Thyroid gland (tissue), 4 donors: ENCODE measurements at places on chromosomes 3 and 15. TPM values are rescaled to one million over a fixed set of nuclear protein-coding genes. Genes with fewer than 3 reads are reported as not detected.
A peak's percentile ranks its signal among the peaks of the same experiment; 100 is the strongest.

DNA sequence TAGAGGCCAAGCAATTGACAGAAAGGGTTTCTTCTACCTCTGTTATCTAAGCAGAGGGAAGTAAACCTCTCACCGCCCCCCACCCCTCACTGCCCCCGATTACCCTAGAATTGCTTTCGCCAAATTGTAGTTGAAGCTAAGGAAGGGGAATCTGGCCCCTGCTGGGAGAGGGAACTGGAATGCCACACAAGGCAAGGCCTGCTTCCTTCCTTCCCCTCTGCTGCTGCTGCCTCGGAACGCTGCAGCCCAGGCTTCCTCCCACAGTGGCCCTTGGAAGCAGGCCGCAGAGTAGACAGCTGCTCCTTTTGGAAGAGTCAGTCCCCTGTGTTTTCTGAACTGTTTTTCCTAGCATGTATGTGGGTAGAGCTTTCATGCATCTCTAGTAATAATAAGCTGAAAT, 21.6 kb downstream of the RLBP1 start:
- H3K4me3 ChIP-seq: no peak overlapping the region
- no peak overlapping the region for H3K27ac ChIP-seq
- no peak for DNase-seq
- peaks cover 27% of the 10 kb centered on the region for H3K4me1 ChIP-seq

DNA sequence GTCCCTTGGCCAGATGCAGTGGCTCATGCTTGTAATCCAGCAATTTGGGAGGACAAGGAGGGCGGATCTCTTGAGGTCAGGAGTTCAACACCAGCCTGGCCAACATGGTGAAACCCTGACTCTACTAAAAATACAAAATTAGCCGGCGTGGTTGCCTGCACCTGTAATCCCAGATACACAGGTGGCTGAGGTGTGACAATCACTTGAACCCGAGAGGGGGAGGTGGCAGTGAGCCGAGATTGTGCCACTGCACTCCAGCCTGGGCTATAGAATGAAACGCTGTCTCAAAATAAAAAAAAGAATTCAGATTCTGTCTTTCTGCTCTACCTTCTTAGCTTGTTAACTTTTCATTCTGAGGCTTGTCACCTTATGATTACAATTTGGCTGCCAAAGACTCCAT, 22.1 kb downstream of the MYO5A start:
- no peak overlapping the region for H3K4me3 ChIP-seq
- H3K27ac ChIP-seq: no peak overlapping the region

DNA sequence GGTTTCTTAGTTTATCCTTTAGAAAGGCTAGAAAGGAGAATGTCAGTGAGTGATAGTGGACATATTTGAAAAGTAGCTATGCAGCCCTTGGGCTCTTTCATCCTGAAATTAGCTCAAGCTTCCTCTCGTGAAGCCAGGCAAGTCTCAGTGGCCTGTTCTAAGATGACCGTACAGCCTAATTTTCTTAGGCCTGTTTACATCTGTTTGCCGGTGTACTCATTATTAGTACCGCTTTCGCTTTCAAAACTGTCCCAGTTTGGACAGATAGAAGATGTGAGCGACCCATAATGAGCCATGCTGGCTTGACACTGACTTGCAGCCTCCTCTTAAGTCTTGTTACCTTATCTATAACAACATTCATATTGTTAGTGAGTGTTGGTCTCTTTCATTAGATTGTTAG, 5.7 kb upstream of the ARL14 start:
- H3K36me3 ChIP-seq: no peaks in the 10 kb centered on the region
- no peak overlapping the region for H3K27ac ChIP-seq
- no peak overlapping the region for H3K4me3 ChIP-seq
- H3K27me3 ChIP-seq: no peaks in the 10 kb centered on the region
- no peaks in the 10 kb centered on the region for H3K4me1 ChIP-seq

DNA sequence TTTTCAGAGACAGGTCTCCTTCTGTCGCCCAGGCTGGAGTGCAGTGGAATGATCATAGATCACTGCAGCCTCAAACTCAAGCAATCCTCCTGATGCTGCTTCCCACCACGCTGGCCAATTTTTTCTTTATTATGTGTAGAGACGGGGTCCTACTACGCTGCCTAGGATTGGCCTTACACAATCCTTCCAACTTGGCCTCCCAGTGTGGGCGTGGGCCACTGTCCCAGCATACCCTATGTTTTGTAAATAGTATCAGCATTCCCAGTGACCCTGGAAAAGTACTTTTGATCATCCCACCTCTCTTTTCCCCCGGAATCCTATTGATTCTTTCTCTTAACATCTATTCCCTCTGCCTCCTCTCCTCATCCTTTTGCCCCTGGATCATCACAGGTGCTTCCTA, 36.9 kb downstream of the SLC28A2 start:
- DNase-seq: no peak
- H3K4me1 ChIP-seq: no peaks in the 10 kb centered on the region
- no peak overlapping the region for H3K27ac ChIP-seq
- no peak overlapping the region for H3K4me3 ChIP-seq

The ST6GAL1 gene
- 189 TPM for total RNA-seq

The MUC4 gene
- 0.20 TPM for total RNA-seq

- H3K4me3 ChIP-seq: no peak overlapping the region
- no peak overlapping the region for H3K27ac ChIP-seq
- peaks cover 11% of the 10 kb centered on the region for H3K4me1 ChIP-seq
- H3K36me3 ChIP-seq: no peaks in the 10 kb centered on the region
Measured at GRCh38 chr15:89370120-89370977, 35.7 kb upstream of the POLG start.

The LOXL1 gene
- 13.8 TPM for total RNA-seq

DNA sequence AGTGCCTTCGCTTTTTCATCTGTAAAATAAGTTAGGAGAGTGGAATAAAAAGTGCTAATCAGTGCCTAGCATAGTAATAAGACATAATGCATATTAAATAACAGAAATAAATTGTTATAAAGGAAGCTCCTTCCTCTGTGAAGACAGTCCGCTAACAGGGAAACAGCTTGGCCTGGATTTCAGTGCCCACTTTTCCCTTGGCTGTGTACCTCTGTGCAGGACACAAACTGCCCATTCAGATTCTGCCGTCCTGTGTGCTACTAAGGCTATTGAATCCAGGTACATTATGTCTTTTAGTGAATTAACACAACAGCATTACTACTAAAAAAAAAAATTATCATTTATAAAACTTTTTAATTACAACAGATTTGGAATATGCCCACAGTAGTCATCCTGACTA, 90.7 kb downstream of the TBL1XR1 start:
- no peak for DNase-seq
- no peak overlapping the region for H3K4me3 ChIP-seq
- H3K27ac ChIP-seq: no peak overlapping the region
- peaks cover 77% of the 10 kb centered on the region for H3K4me1 ChIP-seq
- H3K27me3 ChIP-seq: no peaks in the 10 kb centered on the region
- no peaks in the 10 kb centered on the region for H3K36me3 ChIP-seq

GRCh38 chr3:108448593-108448992, 61.8 kb downstream of the MYH15 start:
- H3K36me3 ChIP-seq: no peaks in the 10 kb centered on the region
- H3K27me3 ChIP-seq: no peaks in the 10 kb centered on the region
- no peak overlapping the region for H3K4me3 ChIP-seq
- DNase-seq: no peak

DNA sequence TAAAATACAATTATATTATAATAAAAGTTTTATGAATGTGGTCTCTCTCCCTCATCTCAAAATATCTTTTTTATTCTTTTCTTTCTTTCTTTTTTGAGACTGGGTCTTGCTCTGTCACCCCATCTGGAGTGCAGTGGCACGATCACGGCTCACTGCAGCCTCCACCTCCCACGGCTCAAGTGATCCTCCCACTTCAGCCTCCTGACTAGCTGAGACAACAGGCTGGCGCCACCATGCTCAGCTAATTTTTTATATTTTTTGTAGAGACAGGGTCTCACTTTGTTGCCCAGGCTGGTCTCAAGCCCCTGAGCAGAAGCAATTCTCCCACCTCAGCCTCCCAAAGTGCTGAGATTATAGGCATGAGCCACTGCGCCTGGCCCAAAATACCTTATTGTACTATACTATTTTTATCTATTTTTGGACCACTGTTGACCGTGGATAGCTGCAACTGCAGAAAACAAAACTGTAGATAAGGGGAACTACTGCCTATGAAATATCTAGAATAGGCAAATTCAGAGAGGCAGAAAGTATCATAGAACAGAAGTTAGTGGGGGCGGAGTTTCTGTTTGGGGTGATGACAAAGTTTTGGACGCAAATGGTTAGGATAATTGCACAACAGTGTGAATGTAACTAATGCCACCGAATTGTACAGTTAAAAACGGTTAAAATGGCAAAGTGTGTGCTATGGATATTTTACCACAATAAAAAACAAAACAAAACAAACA, 66.6 kb downstream of the SLC12A8 start:
- H3K27me3 ChIP-seq: no peaks in the 10 kb centered on the region
- H3K4me1 ChIP-seq: peaks cover 86% of the 10 kb centered on the region
- no peak for DNase-seq
- no peaks in the 10 kb centered on the region for H3K36me3 ChIP-seq

DNA sequence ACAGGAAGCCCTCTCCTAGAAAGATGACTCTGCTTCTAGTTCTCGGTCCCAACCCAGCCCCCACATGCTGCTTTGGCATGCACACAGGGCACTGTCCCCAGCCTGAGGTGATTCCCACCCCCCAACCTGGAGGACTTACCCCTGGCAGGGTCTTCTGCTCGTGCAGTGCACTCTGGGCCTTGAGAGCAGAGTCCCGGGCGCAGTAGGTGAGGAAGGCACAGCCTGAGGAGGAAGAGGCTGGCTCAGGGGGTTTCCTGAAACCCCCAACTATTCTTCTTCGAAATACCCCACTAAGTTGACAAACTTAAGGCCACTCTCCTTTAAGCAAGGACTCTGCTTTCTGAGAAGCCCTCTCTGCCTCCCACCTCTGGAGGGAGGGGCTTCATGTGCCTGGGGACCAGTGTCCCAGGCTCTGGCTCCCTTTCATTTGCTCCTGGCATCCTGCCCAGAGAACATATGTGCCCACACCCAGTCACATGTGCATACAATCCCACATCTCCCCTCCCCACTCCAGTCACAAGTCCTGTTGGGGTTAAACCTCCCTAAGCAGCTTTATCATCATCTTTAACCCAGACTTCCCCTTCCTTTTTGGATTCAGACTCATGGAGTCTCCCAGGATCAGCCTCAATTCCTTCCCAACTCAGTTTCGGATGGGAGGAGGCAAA, 4.1 kb downstream of the CELF6 start:
- peaks cover 15% of the 10 kb centered on the region for H3K4me1 ChIP-seq
- no peak for DNase-seq
- no peaks in the 10 kb centered on the region for H3K27me3 ChIP-seq

The MNS1 gene
- total RNA-seq: 1.5 TPM

- no peaks in the 10 kb centered on the region for H3K27me3 ChIP-seq
- H3K36me3 ChIP-seq: no peaks in the 10 kb centered on the region
- DNase-seq: peak; percentile 69
- H3K27ac ChIP-seq: peak overlapping the region; percentile 43
Measured at GRCh38 chr3:20080956-20081554, 40.8 kb downstream of the KAT2B start.

The KCNAB1 gene
- 19.3 TPM for total RNA-seq

DNA sequence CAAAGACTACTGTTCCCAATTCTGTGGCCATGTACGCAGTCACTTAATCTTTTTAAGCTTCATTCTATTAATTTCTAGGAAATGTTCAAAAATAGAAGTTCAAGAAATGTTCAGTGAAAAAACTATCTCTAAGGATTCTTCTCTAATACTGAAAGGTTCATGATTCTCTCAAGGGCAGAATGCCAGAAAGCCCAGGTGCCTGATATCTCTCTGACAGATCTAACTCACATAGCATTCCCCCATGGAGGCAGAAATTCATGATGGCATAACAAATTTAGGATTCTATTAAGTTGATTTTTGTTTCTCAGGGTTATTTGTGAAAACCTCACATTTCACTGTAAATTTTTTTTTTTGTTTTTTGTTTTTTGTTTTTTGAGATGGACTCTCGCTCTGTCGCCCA, 17.5 kb downstream of the CHRM5 start:
- no peak overlapping the region for H3K27ac ChIP-seq
- no peaks in the 10 kb centered on the region for H3K27me3 ChIP-seq
- H3K36me3 ChIP-seq: no peaks in the 10 kb centered on the region
- no peak for DNase-seq
- H3K4me1 ChIP-seq: no peaks in the 10 kb centered on the region

GRCh38 chr3:108907194-108907593, 46.5 kb downstream of the GUCA1C start:
- H3K27me3 ChIP-seq: no peaks in the 10 kb centered on the region
- no peaks in the 10 kb centered on the region for H3K36me3 ChIP-seq
- H3K4me1 ChIP-seq: no peaks in the 10 kb centered on the region

The RASGRF1 gene
- total RNA-seq: 0.40 TPM

GRCh38 chr3:141858312-141858711, 18.1 kb upstream of the ATP1B3 start:
- H3K36me3 ChIP-seq: no peaks in the 10 kb centered on the region
- no peak overlapping the region for H3K27ac ChIP-seq
- H3K4me1 ChIP-seq: no peaks in the 10 kb centered on the region

The CAND2 gene
- 13.2 TPM for total RNA-seq

The DVL3 gene
- 73.2 TPM for total RNA-seq

- no peaks in the 10 kb centered on the region for H3K36me3 ChIP-seq
- peaks cover 28% of the 10 kb centered on the region for H3K4me1 ChIP-seq
- H3K4me3 ChIP-seq: no peak overlapping the region
- peak overlapping the region; percentile 48 for H3K27ac ChIP-seq
- no peaks in the 10 kb centered on the region for H3K27me3 ChIP-seq
Measured at GRCh38 chr3:105904678-105905284, 36.0 kb upstream of the CBLB start.

DNA sequence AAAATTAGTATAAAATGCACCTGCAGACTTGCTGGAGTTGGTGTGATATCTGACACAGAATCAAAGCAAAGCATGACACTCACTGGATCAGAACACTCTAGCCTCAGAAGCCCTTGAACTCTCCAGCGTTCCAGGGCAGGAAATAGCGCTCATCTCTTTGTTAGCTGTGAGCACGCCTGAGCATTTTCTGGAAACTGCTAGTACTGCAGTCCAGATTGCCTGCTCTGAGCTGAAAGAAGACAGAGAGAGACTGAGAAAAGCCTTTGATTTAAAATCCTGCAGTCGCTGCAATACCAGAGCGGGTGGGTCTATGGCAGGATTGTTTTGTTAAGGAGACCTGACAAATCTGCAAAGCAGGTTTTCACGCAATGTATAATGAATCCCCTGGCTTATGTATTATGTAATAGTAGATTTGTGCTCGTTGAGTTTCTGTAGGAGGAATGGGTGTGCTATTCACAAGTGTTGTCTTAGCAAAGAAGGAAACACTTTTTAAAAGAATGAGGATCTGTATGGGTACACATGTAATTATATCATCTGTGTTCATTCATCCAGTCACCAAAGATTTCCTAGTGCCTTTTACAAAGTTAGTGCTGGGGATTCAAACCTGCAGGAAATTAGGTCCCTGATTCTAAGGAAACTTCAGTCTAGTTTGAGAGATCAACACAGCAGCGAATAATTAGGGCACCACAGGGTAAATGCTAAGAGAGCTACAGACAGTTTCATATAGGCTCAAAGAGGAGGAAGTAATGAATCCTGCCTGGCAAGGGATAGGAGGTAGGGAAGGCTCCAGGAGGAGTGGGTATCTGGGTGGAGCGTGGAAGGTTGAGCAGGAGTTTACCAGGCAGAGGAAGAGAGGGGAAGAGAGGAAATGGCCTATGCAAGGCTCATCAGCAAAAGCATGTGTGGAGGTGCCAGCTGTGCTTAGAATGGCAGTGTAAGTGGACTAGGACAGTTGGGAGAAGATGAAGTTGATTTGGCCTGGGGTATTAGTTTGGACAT, 26.1 kb upstream of the MGLL start:
- H3K27ac ChIP-seq: no peak overlapping the region
- no peaks in the 10 kb centered on the region for H3K36me3 ChIP-seq

The BRK1 gene
- 117 TPM for total RNA-seq

The GOLGA6D gene
- total RNA-seq: not detected

The ISL2 gene
- not detected for total RNA-seq

The C3orf85 gene
- total RNA-seq: not detected

The GOLGA8G gene
- not detected for total RNA-seq

The P2RY13 gene
- total RNA-seq: 0.67 TPM

The IQCF6 gene
- total RNA-seq: not detected

The MED12L gene
- total RNA-seq: 23.7 TPM

The ROPN1B gene
- total RNA-seq: 2.4 TPM
